Stimulated activated CD4-positive, alpha-beta T cell treated with anti-CD3 and anti-CD28 coated beads, Interleukin-4, amount 100 ng/mL, for 24 hours (primary cell): ENCODE measurements at places on chromosomes 12 and 14.

DNA sequence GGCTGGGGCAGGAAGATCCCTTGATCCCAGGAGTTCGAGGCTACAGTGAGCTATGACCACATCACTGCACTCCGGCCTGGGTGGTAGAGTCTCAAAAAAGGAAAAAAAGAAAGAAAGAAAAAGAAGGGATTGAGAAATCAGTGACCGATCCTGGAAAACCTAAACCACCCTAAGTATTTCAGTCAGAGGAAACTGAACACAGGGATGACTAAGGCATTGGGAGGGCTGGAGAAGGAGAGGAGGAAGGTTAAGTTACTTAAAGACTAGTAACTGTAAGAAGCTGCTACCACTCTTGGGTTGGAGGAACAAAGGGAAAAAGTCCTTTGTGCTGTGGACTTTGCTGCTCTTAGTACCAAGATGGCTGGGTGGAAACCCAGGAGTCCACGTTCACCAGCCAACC lies 10.6 kb downstream of the HHIPL1 start:
- DNase-seq, result no peak

- DNase-seq, result no peak
These were observed 61.6 kb downstream of the SH2B3 start for GRCh38 chr12:111467092-111467856.

DNA sequence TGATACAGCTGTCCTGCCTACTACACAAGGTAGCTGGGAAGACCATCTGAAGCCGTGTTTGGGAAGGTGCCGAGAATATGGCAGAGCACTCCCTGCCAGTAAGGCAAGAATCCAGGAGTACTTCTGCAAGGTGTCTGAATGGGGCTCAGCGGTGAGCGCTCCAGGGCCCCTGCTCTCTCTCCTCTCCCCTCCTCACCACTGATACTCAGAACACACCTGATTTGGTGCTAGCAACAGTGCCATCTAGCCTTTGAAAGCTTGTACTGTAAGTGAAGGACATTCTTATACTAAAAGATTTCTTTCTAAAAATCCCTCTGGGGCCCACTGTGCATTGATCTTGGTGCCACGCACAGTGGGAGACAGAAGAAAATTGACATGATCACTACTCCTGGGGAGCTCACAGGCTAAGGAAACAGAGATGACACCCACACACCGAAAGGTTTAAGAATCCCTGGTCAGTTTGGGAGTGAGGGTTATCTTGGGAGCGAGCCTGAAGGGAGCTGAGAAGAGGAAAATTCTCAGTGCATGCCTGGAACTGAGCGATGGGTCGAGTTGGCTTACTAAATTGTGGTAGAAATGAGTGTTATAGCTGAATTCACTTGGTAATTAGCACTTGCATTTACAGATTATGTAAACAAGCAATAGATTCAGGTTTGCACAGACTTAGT lies 216.9 kb downstream of the NTF3 start:
- DNase-seq, result no peak

DNA sequence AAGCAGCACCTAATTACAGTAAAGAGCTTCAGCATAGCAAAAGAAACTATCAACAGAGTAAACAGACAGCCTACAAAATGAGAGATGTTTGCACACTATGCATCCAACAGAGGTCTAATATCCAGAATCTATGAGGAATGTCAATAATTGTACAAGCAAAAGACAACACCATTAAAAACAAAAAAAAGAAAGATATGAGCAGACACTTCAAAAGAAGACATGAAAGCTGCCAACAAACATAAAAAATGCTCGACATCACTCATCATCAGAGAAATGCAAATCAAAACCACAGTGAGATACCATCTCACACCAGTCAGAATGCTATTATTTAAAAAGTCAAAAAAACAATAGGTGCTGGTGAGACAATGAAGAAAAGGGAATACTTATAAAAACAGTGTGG lies 273.1 kb downstream of the TMTC2 start:
- no peak for DNase-seq

GRCh38 chr12:84974155-84974815 lies 61.7 kb upstream of the SLC6A15 start:
- DNase-seq, result no peak

DNA sequence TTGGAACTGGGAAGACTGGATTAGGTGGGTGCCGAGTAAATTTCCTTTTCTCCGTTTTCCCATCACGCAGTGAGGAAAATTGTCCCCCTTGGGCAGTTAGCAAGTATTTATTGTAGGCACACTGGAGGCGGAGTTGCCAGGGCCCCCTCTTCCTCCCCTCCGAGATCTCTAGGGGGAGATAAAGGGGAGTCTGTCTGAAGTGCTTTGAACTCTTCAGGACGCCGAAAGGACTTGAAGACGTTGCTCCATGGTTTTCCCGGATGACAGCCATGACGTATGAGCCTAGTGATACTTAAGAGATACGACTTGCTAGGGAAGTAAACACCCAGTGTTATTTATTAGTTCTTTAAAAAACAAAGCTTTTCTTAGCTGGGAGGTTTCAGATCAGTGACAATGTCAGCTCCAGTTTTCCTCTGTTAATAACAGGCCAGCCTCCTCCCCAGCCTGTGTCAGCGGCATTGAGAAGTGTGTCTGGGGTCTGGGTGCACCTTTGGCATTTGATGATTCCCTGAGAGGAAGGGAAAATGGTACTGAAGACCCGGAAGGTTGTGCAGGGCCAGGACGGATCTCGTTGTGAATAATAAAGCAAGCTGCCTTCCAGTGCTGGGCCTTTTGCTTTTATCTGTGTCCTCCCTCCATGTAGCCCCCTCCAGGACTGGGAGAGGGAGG lies 78.7 kb downstream of the TSPAN9 start:
- no peak for DNase-seq

- no peak for DNase-seq
These were observed 217.9 kb upstream of the TMPO start for GRCh38 chr12:98297538-98297937.

DNA sequence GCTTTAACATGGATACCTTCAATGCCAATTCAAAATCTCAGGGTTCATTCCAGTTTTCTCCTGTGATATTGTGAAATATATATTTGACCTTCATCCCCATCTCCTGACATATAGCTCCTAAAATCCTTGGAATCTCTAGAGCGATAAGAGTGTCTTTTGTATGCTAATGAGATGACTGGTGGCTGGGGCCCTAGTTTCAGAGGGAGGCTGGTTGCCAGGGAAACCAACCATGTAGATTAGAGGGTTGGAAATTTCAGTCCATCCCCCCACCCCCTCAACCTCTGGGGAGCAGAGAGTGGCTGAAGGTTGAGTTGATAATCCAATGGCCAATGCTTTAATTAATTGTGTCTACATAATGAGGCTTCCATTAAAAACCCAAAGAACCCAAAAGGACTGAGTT lies 59.4 kb downstream of the SDR9C7 start:
- no peak for DNase-seq

GRCh38 chr12:2540535-2540941 lies 254.2 kb upstream of the FKBP4 start:
- no peak for DNase-seq

DNA sequence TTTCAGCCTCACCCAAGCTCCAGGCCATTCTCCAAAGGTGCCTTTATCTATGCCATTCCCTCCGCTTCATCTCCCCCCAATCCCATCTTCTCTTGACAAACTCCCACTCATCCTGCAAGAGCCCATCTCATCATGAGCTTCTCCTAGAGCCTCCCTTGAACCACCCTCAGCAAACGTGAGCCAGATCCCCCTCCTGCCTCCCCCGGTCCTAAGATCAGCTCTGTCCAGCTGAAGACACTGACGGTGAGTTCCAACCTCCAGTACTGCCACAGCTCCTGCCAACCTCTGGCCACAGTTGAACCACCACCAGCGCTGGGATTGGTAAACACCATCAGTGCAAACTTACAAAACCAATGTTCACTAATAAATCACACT lies 124.6 kb downstream of the BCL11B start:
- no peak for DNase-seq
